ENCODE measurements at places on chromosomes 5 and 9. TPM values are rescaled to one million over a fixed set of nuclear protein-coding genes. Genes with fewer than 3 reads are reported as not detected.

The IRX4 gene
- not detected for total RNA-seq

The CERCAM gene
- 250 TPM for total RNA-seq

The PCDHA2 gene
- not detected for total RNA-seq

The TLX3 gene
- not detected for total RNA-seq

The SLC6A7 gene
- not detected for total RNA-seq

The TMEM215 gene
- total RNA-seq = not detected

All from cardiac ventricle fibroblast (primary cell).